ENCODE measurements at places on chromosomes 2 and 18.

DNA sequence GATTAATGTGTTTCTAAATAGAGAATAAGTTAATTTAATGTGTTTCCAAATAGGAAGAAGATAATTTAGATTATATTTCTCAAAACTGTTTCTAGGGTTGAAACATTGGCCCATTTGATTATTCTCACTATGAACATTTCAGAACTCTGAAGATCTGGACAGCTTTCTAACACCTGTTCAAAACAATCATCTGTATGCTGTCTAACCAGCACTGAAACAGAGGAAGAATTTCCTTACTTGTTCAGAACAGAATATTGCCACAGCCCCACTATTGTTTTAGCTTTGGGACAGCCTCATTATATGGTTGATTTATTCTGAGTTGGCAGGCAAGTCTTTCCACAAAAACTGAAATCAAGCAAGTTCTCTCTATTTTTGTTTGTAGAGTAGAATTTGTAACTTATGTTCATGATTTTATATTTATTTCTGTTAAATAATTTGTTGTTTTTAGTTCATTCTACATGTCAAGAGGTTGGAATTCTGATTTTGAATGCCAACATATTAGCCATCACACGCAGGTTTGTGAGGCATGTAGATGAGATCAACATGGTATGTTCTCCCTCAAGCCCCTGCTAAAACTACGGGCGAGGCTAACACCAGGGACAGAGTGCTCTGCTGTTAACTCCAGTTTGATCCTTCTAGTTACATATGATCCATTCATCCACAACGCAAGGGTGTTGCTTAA, 11.2 kb downstream of the IL18RAP start:
- DNase-seq, result no peak

DNA sequence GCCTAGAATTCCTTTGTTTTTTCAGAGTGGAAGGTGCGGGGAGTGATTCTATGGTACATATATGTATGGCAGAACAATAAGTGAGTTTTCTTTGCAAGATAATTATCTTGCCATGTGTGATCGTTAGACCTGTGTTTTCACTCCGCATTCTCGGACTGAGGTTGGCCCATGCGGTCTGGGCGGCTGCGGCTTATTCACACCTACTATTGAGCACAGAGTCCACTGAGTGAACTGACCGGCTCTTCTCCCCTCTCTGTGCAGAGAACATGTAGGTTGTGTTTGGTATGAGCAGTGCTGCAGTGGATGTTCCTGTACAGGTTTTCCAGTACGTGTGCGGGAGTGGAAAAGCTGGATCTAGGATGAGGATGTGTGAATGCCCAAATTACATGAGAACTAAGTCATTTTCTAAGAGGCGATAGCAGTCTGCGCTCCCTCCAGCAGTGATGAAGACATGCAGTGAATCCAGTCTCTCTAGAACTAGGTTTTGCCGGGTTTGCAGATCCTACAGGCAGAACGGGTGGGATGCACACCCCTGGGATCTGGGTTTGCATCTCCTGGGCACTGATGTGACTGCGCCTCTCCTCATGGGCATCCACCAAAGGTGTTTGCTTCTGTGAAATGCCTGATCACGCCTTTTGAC, 27.1 kb downstream of the MTERF4 start:
- no peak for DNase-seq

DNA sequence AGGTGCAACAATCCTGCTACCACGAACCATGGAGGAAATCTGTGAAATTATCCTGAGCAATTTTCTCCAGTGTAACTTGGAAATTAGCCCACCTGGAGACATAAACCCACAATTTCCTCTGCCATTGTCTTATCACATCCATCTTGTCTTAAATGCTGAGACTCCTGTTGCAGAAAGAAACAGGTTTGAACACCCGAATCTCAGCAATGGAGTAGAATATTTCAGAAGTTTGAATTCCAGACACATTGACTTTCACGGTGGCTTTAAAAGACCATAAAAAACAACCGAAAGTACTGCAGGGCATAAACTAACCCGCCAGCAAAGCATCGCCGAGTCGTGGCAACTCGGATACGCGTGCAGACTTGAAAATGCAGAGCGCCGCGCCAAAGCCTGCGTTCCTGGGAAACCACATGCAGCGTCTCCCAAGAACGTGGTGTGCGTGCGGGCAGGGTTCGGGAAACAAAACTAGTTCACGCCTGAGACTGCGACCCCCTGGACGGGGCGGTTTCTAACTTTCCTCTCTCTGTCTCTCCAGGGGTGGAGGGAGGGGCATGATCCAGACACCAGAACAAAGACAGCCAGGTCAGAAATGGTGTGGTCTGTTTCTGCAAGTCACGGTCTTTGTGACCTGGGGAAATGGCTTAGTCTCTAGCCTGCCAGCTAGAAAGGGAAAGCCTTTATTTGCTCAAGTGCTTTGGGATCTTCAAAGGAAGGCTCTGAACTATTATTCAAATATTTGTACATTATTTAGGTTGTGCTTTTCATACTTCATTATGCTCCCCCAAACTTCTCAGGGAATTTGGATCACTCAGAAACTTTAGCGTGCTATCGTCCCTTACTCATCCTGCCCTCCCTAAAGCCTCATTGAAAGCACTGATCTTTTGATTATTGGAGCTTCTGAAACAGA, 26.9 kb upstream of the KCTD1 start:
- DNase-seq, result peak; percentile 12

DNA sequence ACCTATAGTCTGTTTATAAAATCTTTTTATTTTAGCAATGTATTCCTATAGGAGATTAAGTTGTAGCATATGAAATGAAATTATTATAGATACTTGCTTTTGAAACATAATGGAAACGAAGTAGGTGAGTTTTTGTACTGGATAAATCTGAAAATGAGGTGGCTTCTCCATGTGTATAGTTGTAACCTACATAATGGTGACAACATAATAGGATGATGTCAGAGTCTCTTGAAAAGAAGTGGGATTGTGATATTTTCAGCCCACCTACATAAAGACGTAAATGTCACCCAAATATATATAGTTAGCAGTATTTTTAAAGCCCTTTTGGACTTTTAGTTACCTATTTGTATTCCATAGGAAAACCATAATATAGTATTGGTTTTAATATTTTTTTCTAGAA, 34.8 kb downstream of the FAM171B start:
- no peak for DNase-seq

DNA sequence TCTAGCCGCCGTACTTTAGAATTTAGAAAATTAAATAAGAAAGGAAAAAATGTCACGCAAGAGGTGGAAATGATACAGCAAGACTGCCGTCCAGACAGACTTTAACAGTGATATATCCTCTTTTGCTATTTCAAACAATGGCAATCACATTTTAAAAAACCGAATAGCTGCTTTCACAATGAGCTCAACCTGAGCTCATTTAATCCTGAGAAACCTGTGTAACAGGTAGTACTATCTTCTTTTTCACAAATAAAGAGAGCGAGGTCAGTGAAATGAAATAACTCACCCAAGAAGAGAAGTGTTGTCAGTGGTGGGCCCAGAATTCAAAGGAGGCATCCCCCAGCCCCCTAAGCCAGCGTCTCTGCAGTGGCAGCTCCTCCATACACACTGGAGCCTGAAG, 60.7 kb upstream of the DAPL1 start:
- DNase-seq, result no peak
